LHCN-M2 (cell line): ENCODE measurements at places on chromosomes 3 and 15. TPM values are rescaled to one million over a fixed set of nuclear protein-coding genes. Genes with fewer than 3 reads are reported as not detected.

- no peak for DNase-seq
These were observed 104.9 kb upstream of the RPL32 start for GRCh38 chr3:12946251-12946648.

DNA sequence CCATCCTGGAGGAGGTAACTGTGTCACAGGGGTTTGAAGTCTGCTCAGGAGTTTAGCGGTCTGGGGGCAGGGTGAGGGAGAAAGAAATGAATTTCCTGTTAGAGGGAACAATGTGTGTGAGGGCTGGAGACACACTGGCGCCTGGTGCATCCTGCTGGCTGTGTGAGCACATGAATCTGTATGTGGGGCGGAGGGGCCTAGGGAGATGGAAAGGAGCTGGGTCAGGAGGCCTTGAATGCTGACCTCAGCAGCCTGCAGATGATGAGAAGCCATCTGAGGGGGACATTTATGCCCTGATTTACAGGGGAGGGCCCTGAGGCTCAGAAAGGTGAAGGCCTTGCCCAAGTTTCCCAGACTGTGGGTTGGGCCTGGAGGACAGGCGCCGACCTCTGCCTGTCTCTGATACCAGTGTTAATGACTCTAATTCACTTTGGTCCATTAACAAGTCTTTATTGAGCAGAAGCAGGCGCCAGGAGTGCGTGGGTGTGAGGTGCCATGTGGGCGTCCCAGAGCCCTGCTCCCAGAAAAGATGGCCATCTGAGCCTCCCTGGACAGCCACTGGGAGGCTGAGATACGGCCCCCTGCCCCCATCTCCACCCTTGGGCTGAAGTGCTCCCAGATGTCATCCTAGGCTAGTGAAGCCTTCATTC lies 34.8 kb downstream of the LINGO1 start:
- DNase-seq = no peak

SAXO2 gene
- 0.17 TPM in 1 of 2 replicates, not detected in the other for total RNA-seq

CRBN gene
- 19.1 and 33.7 TPM in 2 replicates for total RNA-seq
